ENCODE measurements at places on chromosomes 13 and 19. TPM values are rescaled to one million over a fixed set of nuclear protein-coding genes. Genes with fewer than 3 reads are reported as not detected.

DNA sequence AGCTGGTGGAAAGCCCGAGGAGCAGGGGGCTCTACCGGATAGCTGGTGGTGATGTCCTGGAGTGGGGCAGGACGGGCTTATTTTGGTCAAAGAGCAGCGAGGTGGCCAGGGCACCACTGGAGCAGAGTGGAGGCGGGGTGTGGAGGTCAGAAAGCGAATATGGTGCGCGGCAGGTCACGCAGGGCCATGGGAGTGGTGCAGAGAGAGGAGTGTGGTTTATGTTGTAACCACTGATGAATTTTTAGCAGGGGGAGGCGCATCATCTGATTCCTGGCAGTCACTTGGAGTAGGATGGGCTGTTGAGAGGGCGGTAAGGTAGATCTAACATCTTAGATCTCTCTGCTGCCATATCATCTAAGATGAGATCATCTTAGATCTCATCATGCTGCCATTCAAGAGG lies 1.4 kb upstream of the ZNF414 start:
- peak overlapping the region; percentile 88 for H3K4me3 ChIP-seq
- peaks cover 5% of the 10 kb centered on the region for H3K36me3 ChIP-seq
- peak; percentile 78 for DNase-seq
- H3K27me3 ChIP-seq: no peaks in the 10 kb centered on the region

DNA sequence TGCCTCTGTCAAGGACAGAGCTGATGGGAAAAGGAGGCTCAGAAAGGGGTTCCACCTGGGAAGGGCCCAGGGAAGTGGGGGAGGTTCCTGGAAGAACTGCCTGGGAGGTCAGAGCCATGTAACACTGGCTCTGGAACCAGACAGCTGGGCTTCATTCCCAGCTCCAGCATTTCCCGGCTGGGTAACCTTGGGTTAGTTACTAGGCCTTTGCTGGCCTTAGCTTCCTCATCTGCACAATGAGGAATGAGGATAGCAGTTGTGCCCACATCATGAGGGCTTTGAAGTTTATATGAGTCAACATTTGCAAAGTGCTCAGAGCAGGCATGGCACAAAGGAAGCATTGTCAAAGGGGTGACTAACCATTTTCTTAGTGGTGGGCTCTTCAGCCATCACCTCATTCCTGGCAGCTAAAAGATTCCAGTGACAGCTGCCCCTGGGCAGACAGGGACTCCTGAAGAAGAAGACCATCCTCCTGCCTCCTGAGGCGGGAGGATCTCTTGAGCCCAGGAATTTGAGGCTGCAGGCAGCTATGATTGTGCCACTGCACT lies 1.7 kb upstream of the DNAJB1 start:
- peak overlapping the region; percentile 81 for H3K4me3 ChIP-seq
- peaks cover 28% of the 10 kb centered on the region for H3K36me3 ChIP-seq
- peak overlapping the region; percentile 95 for H3K27ac ChIP-seq
- DNase-seq: peak; percentile 41
- H3K27me3 ChIP-seq: no peaks in the 10 kb centered on the region

DNA sequence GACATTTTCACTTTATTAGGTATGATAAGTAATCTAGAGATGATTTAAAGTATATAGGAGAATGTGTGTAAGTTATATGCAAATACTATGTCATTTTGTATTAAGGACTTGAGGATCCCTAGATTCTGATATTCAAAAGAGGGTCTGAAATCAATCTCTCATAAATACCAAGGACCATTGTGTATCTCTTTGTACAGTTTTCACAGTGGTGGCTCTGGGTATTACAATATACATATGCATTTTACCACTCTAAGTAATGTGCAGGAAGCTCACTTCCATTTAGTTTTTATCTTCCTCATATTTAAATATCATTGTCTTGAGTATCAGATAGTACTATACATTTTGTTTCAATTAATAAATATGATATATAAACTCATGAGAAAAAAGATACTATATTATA lies 862.6 kb upstream of the PCDH20 start:
- H3K4me3 ChIP-seq: no peak overlapping the region
- no peak for DNase-seq
- no peaks in the 10 kb centered on the region for H3K36me3 ChIP-seq
- H3K4me1 ChIP-seq: no peaks in the 10 kb centered on the region
- H3K27me3 ChIP-seq: no peaks in the 10 kb centered on the region

GRCh38 chr19:48174445-48175030 lies 4.1 kb downstream of the ZSWIM9 start:
- H3K4me3 ChIP-seq: no peak overlapping the region
- no peak overlapping the region for H3K27ac ChIP-seq
- peaks cover 14% of the 10 kb centered on the region for H3K4me1 ChIP-seq
- H3K27me3 ChIP-seq: no peaks in the 10 kb centered on the region

GRCh38 chr19:12946092-12946721 lies 545 bp downstream of the RAD23A start:
- no peaks in the 10 kb centered on the region for H3K27me3 ChIP-seq
- peak; percentile 65 for DNase-seq
- H3K27ac ChIP-seq: peak overlapping the region; percentile 87
- H3K36me3 ChIP-seq: peaks cover 81% of the 10 kb centered on the region

ZNF91 gene
- 38.2 TPM for total RNA-seq

ITPKC gene
- total RNA-seq: 5.2 TPM
